Glomerular endothelial cell (primary cell): ENCODE measurements at places on chromosomes 6 and 20. TPM values are rescaled to one million over a fixed set of nuclear protein-coding genes. Genes with fewer than 3 reads are reported as not detected.
A peak's percentile ranks its signal among the peaks of the same experiment; 100 is the strongest.

DNA sequence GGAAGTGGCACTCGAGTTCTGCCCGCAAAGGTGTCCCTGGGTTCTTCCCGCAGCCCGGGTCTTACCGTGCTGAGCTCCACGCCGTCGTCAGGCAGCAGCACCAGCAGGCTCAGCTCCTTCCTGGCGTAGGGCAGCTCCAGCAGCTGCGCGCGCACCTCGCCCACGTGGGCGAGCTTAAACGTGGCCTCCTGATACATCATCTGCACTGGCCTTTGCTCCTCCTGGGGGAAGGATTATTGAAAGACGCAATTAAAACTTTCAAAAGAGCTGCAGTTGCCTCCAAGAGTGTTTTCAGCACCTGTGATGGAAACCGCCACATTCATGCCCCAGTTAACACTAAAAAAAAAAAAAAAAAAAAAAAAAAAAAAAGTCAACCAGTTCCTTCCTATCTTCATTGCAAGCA, 11.3 kb downstream of the SERPINB9 start:
- no peak for DNase-seq

- no peak for DNase-seq
Observed at GRCh38 chr6:40630051-40630450, 42.9 kb upstream of the LRFN2 start.

GRCh38 chr6:150491811-150492172, 107.9 kb upstream of the PLEKHG1 start:
- no peak for DNase-seq

DNA sequence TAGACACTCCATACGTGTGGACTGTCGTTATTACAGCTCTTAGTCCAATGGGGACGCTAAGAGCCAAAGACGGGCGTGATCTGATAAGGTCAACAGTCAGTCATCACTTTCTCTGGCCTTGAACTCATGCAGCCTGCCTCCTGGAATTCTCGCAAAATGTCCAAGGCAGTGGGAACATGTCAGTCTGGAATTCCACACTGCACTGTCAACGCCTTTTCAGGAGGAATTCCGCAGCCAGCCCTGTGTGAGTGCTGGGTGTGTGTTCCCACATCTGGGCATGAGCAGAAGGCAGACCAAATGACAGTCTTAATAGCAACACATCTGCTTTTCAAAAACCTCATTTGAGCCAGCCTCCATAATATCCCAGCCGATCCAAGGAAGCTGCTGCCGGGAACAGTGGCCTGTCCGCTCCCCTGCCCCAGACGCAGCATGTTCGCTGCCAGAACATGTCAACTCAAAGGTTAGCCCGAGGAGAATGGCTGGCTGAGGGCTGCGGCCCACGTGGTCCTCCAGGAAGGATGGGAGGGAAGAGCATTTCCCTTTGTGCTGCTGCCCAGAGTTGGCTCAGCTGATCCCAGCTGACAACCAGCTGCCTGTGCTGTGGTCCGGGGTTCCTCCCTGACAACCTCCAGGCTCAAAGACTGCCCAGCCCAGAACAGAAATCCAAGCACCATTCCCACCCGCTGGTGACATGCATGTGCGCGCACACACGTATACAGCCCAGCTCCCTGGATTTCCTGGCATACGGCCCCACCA, 103.1 kb downstream of the SULF2 start:
- DNase-seq = no peak

GRCh38 chr20:44018259-44018941, 103.7 kb downstream of the TOX2 start:
- DNase-seq = peak; percentile 74

DNA sequence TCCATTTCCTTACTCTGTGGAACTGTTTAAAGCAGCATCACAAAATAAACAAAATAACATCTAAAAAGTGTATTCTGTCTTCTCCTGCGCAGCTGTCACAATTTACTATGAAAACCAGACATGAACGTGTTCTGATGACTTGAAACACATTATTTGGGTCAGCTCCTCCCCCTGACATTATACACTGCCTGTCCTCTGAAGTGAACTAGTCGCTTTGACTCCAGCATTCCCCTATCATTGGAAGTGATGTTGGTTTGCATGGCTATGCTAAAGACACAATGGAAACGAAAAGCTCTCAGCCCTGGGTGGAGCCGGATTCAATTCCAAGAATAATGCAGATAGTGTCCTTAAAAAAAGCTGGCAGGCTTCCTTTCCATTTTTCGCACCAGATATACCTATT, 125.9 kb downstream of the FYN start:
- no peak for DNase-seq

- DNase-seq = no peak
Observed at GRCh38 chr20:47311211-47311610, 45.3 kb downstream of the ZMYND8 start.

- DNase-seq = no peak
Observed at GRCh38 chr20:40600441-40601219, 88.4 kb downstream of the MAFB start.

The MAK gene
- not detected in 2 replicates for total RNA-seq

The FABP7 gene
- not detected in 2 replicates for total RNA-seq

The C6orf141 gene
- 17.9 and 28.1 TPM in 2 replicates for total RNA-seq
